Stimulated activated CD4-positive, alpha-beta T cell treated with anti-CD3 and anti-CD28 coated beads, Interleukin-15, amount 100 ng/mL, for 1 hour (primary cell): ENCODE measurements at places on chromosomes 13 and 19.
A peak's percentile ranks its signal among the peaks of the same experiment; 100 is the strongest.

DNA sequence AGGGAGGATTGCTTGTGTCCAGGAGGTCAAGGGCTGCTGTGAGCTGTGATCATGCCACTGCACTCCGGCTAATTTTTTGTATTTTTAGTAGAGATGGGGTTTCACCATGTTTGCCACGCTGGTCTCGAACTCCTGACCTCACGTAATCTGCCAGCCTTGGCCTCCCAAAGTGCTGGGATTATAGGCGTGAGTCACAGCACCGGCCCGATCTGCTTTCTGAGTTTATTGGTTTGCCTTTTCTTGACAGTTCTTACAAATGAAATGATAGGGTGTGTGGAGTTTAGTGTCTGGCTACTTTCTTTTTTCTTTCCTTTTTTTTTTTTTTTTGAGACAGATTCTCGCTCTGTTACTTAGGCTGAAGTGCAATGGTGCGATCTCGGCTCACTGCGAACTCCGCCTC, 848 bp downstream of the C19orf44 start:
- DNase-seq = no peak

GRCh38 chr13:27953676-27954405, 15.3 kb downstream of the CDX2 start:
- DNase-seq = no peak

GRCh38 chr19:32313569-32314265, 31.7 kb upstream of the ZNF507 start:
- no peak for DNase-seq

DNA sequence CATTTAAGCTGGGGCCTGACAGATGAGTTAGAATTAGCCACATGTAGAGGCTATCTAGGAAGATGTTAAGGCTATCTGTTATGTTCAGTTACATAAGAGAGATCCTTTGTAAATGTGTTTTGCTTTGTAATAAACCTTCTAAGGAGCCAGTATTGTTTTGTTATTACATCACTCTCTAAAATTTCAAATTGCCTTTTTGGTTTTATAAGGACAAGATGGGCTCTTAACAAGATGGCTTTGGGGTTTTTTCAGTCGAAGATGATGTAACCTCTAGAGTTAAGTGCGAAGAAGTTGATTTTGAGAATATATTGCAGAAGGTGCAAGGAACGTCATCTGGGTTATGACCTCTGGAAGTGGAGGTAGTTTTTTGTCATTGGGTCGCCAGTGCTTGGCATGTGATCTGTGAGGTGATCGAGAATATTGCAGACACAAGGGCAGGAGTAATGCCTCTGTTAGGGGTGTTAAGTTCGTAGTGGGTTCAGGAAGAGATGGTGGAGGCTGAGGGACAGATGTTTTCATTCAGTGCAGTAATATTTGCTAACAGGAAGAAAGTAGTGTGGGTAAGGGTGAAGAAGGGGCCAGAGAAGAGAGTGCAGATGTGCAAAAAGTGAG, 12.7 kb downstream of the LSM14A start:
- no peak for DNase-seq

GRCh38 chr13:99199541-99200431, 868 bp upstream of the UBAC2 start:
- no peak for DNase-seq

DNA sequence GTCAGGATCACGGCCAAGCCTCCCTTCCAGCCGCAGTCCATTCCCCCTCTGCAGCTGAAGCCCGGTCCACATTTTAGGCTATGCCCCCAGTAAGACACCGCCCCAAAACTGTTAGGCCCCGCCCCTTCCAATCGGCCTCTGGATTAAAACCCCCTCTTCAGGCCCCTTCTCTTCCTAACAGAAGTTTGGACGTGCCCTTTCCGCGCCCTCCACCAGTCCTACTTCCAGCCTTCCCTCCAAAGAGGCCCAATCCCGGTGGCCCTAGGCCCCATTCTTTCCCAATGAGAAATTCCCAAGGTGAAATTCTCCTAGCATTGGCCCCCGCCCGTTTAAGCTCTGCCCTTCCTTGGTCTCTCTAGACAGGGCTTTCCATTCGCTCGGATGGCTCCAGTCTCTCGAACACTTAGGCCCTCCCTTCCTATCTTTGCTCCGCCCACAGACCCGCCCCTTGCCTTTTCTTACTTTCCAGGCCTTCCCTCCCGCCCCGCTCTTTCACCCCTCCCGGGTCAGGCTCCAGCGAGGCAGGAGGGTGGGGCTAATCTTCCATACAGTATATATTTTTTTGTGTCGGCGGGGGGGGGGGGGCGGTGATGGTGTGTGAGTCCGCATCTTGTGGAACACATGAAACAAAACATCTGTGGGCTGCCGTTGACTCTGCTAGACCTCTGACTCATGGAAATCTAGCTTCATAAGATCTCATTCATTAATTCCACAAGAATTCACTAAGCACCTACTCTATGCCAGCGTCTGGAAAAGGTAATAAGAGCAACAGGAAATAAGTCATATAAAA, 13.6 kb downstream of the LTBP4 start:
- peak; percentile 96 for DNase-seq

- DNase-seq = no peak
Measured at GRCh38 chr13:28423010-28423409, 71.9 kb downstream of the FLT1 start.

- DNase-seq = no peak
Measured at GRCh38 chr19:12932392-12933286, 872 bp downstream of the FARSA start.

DNA sequence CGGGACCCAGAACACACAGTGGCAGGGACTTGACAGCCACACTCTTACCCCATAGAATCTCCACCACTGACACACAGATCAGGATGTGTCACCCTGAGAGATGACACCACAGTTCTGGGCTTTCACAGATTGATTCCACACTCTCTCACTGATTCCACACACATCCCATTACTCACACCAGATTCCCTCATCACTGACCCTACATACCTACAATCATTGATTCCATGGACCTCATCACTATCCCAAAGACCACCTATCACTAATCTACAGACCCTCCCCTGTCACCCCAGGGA, 57.6 kb upstream of the ZNF527 start:
- no peak for DNase-seq

GRCh38 chr19:13012690-13013608, 17.7 kb downstream of the NFIX start:
- no peak for DNase-seq

GRCh38 chr19:19113040-19113626, 25.1 kb downstream of the TMEM161A start:
- no peak for DNase-seq

DNA sequence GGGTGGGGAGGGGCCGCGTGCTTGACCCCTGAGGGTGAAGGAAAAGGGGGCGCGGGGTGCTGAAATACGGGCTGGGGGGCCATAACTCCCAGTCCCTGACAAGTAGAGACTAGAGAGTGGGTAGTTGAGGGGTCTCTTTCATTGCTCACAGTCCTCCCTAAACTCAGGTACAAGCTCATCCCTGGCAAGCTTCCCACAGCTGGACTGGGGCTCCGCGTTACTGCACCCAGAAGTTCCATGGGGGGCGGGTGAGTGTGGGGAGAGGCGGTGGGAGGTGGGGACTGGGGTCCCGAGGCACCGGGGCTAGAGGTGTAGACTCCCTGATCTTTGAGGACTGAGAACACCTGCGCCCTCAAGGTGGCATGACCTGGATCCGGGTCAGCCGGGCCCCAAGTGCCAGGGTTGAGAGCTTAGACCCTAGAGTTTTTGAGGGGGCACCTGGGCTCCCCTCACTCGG, 1.3 kb downstream of the ETV2 start:
- DNase-seq = no peak

DNA sequence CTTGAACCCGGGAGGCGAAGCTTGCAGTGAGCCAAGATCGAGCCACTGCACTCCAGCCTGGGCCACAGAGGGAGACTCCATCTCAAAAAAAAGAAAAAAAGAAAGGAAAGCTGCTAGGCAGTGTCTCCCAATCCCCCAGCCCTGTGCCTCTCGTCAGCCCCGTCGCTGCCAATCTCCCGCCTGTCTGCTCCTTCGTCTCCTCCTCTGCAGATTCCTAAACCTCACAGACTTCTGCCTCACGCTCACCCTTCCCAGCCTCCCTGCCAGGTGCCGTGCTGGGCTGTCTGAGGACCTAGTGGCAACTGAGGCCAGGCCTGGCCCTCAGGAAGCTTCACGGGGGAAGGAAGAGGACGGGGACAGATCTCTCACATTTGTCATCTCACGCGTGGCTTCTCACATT, 21.5 kb downstream of the DPF1 start:
- no peak for DNase-seq

DNA sequence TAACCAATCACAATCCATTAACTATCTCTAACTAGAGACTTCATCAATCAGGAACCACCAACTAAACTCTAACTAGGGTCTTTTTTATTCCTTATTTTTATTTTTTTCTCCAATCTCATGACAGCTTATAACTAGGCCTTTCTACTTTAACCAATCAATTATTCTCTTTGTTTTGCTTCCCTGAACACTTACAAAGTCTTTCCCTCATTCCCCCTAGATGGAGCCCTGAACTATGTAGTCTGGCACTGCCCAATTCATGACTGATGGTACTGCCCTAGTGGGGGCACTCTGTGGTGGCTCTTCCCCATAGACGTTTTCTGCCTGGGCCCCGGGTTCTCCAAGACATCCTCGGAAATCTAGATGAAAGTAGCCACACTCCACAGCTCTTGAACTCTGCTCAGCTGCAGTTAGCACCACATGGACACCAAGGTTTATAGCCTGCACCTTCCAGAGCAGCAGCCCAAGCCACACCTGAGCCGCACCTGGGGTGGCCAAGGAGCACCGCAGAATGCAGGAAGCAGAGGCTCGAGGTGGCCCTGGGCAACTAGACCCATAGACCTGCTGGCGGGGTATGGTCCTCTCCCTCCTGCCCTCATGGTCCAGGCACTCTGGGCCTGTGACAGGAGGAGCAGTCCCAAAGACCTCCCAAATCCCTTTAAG, 6.6 kb downstream of the ATP7B start:
- DNase-seq = no peak

GRCh38 chr19:29965492-29965891, 23.5 kb downstream of the URI1 start:
- no peak for DNase-seq

- DNase-seq = no peak
Measured at GRCh38 chr13:63156816-63157215, 1741.2 kb upstream of the PCDH20 start.

GRCh38 chr19:48053856-48054255, 10.0 kb upstream of the CABP5 start:
- DNase-seq = no peak

DNA sequence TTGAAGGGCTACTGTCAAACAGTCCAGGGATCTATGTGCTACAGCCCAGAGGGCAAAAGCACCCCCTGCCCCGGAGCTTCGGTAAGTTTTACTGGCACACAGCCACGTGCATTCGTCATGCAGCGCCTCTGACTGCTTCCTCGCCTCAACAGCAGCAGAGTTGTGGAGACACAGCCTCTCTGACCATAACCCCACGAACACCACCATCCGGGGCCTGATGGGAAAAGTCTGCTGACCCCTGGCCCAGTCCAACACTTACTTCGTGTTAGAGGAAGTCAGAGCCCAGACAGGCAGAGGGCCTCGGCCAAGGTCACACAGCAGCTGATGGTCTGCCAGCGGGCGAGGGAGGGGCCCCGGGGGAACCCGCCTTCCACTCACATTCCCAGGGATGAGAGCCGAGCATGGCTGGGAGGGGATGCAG, 5.1 kb downstream of the CBARP start:
- DNase-seq = no peak

- DNase-seq = no peak
Measured at GRCh38 chr13:37403776-37404527, 194.6 kb downstream of the POSTN start.

DNA sequence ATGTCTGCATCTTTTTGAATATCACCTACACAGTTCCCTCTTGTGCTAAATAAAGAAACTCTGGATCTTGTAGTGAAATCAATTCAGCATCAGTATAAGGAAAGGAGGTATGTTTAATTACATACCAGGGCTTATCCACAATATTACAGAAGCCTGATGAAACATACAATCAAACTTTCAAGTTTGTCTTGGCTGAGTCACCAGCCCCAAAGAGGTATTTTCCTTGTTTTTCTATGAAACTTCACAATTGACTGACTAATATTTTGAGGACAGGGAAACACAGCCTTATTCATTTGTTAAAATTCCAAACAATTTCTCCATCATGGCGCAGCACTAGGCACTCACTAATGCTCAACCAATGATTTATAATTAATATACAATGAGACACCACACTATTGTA, 952.4 kb downstream of the PCDH17 start:
- no peak for DNase-seq

DNA sequence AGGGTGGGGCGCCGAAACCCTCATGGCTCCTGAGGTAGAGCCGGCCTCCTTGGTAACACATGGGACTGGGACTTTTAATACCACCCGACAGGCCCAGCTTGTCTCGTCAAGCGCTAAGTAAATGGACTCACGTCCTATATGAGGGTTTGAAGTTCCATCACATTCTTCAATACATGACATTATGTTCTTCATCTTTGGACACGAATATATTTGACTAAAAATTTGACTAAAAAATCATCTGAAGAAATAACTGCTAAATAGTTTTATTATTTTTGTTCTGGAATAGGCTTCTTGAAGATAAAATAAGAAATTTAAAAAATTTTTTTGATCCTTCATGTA, 335 bp upstream of the ZNF607 start:
- no peak for DNase-seq

GRCh38 chr19:48533770-48534169, 18.2 kb upstream of the SULT2B1 start:
- DNase-seq = no peak

GRCh38 chr13:102774591-102775520, 1.3 kb upstream of the TEX30 start:
- no peak for DNase-seq

GRCh38 chr13:42875475-42876269, 94.3 kb downstream of the FAM216B start:
- DNase-seq = no peak

DNA sequence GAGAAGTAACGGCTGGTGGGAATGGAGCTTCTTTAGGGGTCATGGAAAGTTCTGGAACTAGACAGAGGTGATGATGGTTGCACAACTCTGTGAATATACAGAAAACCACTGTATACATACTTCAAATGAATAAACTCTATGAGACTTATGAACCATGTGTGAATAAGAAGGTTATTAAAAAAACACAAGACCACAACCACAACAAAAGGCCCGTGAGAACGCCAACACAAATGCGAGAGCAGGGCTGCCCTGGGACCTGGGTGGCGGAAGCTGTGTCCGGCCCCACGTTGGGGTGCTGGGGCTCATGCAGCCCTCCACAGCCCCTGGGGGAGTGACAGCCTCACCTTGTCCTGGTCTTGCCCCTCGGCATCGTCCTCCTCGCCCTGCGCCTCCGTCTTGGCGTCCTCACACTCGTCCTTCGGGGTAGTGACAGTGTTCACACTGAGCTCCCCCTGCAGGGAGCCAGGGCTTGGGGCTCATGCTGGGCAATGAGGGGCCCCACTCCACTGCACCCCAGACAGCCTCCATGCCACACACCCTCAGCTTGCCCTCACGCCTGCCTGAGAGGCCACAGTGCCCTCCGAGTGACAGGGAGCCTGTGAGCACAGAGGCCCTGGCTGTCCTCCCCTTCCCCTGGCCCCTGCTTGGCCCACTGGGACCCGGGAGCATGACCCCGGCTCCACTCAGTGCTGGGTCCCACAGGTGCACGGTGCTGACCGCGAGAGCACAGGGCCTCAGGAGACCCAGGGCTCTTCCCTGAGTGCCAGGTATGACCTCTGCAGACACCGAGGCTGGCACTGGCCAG, 16.0 kb downstream of the IZUMO4 start:
- no peak for DNase-seq
